Lung microvascular endothelial cell (primary cell): ENCODE measurements at places on chromosomes 5 and 9. TPM values are rescaled to one million over a fixed set of nuclear protein-coding genes. Genes with fewer than 3 reads are reported as not detected.
A peak's percentile ranks its signal among the peaks of the same experiment; 100 is the strongest.

Gene C9orf153
- under 0.01 TPM in 1 of 2 replicates, not detected in the other for total RNA-seq

DNA sequence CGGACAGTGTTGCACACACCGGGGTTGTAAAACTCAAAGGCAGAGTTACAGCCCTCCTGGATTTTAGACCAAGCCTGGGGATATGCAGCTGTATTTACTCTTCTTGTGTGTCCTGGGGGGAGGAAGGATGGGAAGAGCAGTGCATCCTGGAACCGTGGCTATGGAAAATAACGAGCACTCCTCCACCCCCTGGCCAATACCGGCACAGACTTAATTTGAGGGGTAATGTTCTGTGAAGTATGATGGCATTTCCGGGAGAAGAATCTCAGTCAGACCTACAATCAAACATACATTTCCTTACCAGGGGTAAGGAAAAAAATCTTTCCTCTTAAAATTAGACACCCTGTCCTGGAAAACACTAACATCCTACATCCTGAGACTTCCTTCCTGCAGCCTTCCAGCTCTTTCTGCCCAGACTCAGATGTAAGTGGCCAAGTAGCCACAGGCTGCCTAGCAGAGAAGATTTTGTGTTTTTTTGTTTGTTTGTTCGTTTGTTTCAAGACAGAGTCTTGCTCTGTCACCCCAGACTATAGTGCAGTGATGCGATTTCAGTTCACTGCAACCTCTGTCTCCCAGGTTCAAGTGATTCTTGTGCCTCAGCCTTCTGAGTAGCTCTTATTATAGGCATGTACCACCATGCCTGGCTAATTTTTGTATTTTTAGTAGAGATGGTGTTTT, 11.0 kb upstream of the ERMP1 start:
- DNase-seq: peak; percentile 59

DNA sequence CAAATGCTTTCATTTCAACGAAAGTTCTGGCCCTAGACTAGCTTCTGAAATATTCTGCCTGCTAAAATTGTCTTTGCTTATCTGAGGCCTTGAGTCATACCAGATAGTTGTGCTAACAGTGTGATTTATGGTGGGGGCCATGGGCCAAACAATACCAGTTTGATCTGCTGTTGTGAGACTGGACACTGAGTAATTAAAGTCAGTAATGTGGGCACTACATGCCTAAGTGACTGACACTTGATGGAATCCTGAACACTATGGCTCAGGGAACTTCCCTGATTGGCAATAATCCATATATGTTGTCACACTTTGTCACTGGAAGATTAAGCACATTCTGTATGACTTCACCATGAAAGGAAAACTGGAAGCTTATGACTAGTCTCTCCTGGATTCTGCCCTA, 127.6 kb upstream of the CYLC2 start:
- DNase-seq: peak; percentile 65

Gene CYSTM1
- total RNA-seq: 9.2 and 9.5 TPM in 2 replicates

GRCh38 chr9:12908895-12909294, 134.1 kb downstream of the LURAP1L start:
- DNase-seq: no peak

GRCh38 chr5:154324033-154324432, 121.8 kb upstream of the SAP30L start:
- DNase-seq: no peak

DNA sequence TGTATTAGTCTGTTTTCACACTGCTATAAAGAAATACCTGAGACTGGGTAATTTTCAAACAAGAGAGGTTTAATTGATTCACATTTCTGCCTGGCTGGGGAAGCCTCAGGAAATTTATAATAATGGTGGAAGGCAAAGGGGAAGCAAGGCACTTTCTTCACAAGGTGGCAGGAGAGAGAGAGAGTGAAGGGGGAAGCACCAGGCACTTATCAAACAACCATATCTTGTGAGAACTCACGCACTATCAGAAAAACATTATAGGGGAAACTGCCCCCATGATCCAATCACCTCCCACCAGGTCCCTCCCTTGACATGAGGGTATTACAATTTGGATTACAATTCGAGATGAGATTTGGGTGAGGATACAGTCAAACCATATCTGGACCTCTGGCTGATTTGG, 34.7 kb downstream of the ADRB2 start:
- DNase-seq: no peak

DNA sequence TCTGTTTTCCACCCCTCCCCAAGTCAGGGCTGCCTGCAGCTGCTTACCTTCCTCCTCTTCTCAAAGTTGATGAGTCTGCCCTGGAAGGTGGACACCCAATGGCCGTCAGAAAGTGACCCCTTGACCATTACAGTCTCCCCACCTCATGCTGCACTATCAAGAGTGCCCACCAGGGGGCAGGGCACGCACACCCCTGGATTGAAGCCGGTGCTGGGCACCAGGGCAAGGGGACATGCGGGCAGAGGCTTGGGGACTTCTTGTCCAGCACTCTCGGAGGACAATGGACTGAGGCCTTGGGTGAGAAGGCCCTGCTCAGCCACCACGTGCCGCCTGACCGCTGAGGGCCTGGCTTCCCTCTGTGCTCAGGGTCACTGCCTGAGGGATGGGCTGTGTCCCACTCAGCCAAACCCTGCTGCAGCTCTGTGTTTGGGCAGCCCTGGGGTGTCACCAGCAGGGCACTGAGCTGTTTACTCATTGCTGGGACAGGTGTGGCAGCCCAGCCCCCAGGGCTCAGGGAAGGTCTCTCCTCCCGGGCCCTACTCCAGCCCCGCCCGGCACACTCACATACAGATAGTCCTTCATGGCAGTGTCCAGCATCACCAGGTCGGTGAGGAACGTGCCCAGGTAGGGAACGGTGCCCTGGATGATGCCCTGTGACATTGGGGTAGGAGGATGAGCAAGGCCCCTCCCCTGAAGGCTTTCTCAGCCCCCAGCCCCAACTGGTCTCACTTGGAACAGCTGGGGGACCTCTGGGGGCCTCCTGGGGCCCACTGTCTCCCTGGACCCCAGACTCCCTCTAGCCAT, 17.7 kb downstream of the RALGDS start:
- DNase-seq: peak; percentile 65

- DNase-seq: no peak
These were observed 40.6 kb downstream of the SLC1A3 start for GRCh38 chr5:36647046-36647445.
